ENCODE measurements at places on chromosomes 12 and 14.

GRCh38 chr12:16785953-16786352, 180.0 kb upstream of the LMO3 start:
- no peak for DNase-seq

DNA sequence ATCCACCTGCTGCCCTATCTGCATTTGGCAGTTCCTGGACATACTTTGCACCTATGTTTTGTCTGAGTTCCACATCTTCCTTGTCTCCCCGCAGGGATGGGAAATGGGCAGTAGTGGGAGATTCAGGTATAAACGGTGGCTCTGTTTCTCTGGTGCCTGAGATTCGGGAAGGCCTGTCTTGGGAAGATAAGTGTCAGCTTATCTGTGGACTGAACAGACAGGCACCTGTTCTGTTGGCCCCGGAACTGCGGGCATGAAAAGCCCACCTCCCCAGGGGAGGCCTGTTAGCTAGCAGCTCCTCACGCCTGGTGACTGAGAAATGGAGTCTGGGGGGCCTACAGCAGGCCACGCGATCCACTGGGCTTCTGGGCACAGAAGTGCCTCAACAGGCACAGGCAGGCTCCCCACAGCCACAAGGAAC, 5.8 kb downstream of the PHB2 start:
- peak; percentile 67 for DNase-seq

- DNase-seq, result no peak
These were observed 172.4 kb upstream of the GRIN2B start for GRCh38 chr12:14153803-14154202.

DNA sequence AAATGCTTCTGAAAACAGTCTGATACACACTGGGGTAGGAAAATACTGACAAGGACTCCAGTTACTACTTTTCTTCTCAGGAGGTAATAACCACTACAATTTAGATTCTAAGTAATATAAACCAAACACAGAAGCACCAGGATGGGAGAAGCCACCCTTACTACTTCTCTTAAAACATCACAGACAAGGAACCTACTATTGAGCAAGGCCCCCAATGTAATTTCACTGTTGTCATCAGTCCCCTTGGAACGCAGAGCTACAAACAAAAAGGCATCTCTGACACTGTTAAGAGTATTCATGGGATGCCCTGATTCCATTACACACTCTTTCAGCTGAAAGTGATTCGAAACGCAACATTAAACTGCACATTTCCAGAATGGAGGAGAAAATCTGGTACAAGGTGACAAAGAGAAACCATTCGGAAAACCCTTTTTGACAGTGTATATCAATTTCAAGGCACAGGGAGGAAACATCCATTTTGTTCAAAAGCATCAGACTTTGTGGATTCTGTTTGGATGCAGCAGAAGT, 185.9 kb downstream of the PPM1H start:
- DNase-seq, result no peak

DNA sequence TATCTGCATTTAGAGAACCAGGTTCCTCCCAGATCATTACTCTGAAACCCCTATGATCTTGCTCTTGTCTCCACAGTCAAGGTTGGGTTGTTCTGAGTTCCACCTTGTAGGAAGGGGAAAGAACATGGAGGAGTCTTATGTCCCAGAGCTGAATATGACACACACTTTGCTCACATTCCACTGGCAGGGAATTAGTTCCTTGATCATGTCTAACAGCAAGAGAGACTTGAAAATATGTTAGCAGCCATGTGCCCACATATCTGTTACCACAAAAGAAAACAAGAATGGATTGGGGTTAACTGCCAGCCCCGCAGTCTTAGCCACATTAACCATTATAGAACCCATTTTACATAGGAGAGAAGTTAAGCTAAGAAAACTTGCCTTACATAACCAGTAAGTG, 71.1 kb upstream of the MDM1 start:
- DNase-seq, result no peak

GRCh38 chr12:120404271-120404670, 33.6 kb upstream of the COX6A1 start:
- no peak for DNase-seq

DNA sequence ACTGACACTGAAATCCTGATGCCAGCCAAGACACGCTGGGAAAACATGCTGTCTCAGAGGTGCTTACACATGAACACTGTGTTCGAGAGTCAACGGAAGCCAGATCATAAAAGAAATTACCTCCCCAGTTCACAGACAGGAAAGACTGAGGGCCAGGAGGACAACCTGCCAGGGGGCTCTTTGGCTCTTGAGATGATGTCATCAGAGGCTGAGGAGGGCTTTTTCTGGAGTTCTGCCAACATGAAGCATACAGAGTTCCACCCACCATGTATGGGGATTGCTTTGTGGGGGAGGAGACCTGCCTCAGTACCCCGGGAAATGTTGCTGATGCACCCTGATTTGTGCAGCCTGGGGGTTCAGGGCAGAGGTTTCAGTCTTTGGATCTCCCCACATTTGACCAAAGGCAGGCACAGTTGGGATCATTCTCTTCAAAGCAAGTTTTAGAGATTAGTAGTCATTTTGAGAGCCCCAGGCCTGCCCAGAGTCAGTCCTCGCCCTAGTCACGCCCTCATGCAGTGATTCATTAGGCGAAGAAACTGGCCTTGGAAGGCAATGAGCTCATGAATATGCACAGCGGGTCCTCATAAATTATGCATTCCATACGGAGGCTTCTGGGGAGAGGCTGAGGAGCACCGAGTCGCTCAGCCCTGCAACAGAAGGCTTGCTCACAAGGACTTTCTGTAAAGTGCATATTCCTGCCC, 34.9 kb upstream of the EML1 start:
- no peak for DNase-seq

- DNase-seq, result peak; percentile 78
These were observed 21.1 kb upstream of the SCARB1 start for GRCh38 chr12:124884587-124885438.

DNA sequence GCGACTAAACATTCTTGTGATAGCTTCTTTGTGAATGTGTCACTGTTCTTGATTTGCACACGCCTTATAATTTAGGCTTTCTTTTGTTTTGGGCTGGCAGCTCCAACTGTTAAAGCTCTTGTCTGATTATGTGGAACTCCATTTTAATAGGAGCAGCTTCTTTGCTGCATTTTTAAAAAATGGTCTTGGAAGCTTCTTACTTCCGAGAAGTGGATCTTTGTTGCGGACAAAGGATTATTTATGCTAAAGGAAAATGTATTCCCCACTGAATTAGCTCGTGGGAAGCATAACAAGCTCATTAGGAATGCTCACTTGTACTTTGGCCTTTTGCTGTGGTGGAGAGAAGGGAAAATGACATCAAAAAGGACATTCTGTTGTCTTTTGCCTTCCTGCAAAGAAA, 20.0 kb downstream of the GAS2L3 start:
- no peak for DNase-seq

DNA sequence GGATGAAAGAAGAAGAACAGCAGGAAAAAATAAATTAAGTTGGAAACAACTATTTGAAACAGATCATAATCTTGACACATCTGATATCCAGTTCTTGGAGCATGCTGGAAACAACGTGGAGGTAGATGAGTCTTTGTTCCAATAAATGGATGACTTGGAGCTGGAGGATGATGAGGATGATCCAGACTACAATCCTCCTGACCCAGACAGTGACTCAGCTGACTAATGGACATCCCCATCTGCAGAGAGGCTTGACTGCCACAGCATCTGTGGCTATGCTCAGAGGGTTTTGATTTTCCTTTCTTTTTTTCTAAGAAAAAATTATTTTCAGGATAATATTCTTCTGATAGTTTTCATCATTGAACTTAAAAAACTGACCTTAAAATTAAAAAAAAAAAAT, 6.2 kb upstream of the ZDHHC17 start:
- no peak for DNase-seq

- no peak for DNase-seq
These were observed 119.2 kb upstream of the NCOR2 start for GRCh38 chr12:124686370-124687173.

DNA sequence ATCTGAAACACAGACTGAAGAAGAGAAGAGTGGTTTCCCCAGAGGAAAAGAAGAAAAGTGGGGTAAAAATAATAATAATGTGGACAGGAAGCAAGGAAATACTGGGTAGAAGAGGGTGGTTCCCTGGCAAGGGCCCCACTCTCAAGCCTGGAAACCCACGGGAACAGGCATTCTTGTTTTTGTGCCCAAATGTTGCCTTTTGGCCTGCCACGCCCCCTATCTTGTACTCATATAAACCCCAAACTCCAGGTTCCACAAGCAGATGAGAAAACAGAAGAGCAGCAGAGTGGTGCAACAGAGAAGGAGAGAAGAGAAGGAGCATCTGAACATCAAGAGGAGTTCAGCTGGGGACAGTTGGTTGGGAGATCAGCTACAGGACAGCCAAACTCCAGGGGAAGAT, 51.2 kb downstream of the NDUFA12 start:
- DNase-seq, result no peak

- no peak for DNase-seq
These were observed 81.3 kb downstream of the VEZT start for GRCh38 chr12:95298916-95299315.

DNA sequence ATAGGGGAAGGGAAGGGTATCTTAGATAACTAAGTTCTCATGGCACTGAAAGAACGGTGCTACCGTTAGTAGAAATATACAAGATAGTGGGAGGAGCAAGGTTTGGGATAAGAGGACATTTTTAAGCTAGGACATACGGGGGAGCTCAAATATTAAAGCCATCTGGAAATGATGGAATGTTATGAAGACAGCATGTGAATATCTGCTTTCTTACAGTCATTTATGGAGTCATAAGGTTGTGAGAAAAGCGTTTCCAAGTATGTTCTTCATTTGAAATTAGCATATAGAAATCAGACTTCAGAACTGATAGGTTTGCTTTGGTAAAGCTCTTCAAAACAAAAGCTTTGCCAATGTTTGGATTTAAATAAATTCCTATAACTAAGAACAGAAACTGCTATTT, 62.3 kb downstream of the OTOGL start:
- no peak for DNase-seq
